ENCODE measurements at places on chromosomes 3 and 15. TPM values are rescaled to one million over a fixed set of nuclear protein-coding genes. Genes with fewer than 3 reads are reported as not detected.

The LZTFL1 gene
- total RNA-seq: 9.9 TPM

The LRRC57 gene
- total RNA-seq: 10.5 TPM

The LRRC3B gene
- not detected for total RNA-seq

The EPHA6 gene
- total RNA-seq: 0.66 TPM

DNA sequence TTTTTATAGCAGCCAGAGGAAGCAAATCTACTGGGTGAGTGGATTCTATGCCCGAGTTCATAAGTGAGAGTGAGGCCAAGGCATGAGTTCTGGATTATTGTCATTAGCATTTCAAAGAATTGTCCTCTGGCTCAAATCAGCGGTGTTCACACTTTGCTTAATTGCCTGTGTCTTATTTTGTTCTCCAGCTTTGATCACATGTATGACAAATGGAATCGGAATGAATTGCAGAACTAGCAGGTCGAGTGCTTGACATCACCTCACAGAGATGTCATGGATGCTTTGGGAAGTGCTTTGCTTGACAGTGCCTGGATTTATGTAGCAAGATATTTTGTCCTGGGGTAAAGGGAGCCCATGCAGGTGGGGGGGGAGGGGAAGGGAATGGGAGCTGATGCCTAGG is 68.0 kb downstream of the SH3GL3 start:
- no peak for DNase-seq

DNA sequence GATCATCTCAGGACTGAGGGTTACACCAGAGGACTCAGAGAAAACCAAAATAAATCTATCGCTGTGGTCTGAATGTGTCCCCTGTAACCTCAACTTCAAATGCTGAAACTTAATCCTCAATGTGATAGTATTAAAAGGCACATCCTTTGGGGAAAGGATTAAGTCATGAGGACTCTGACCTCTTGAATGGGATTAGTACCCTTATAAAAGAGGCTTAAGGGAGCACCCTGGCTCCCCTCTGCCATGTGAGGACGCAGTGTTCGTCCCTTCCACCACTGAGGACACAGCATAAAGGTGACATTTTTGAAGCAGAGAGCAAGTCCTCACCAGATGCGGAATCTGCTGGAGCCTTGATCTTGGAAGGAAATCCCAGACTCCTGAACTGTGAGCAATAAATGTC is 39.5 kb downstream of the SRPRB start:
- DNase-seq: no peak

DNA sequence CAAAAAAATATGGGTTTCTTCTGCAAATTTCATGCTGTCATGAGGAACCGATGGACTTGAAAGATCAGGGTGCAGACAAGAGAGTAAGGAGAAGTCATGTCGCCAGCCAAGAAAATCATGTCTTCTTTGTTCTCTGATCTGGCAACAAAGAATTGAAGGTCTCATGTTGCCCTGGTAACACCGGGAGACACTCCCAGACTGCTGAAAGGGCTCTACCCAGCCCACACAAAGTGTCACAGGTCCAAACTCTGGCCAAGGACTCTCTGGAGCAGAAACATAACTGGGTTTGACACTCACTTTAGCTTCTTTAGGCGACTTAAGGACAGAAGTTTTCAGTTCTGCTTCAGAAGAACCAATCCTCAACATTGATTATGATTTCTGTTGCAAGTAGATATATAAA is 42.9 kb downstream of the SIDT1 start:
- DNase-seq: no peak

- no peak for DNase-seq
Observed at GRCh38 chr3:172397716-172398405, 50.4 kb downstream of the GHSR start.
